ENCODE measurements at places on chromosomes 7 and 10. TPM values are rescaled to one million over a fixed set of nuclear protein-coding genes. Genes with fewer than 3 reads are reported as not detected.

DNA sequence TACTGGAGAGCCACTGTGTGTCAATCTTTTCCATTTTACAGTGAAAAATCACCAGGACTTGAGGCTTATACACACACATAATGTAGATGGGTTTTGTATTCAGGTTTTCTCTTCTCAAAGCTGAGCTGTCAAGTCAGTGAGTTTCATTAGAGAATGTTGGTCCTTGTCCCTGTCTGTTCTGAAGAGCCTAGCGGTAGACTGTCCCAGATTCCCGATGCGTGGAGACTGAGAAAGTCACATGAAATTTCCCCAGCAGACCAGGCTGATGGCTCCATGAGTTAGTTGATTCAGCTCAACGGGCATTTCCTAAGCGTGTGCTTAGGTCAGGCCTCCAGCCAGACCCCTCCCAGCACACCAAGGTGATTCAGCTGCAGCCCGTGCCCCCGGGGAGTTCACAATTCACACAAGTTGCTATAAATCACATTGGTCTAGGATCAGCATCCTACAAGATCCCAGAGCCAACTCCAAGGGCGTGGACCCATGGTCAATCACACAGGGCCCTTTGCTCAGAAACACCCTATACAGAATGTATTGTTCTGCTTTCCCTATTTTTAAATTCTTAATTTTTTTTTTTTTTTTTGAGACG lies 17.2 kb downstream of the CHST15 start:
- no peaks in the 10 kb centered on the region for H3K4me1 ChIP-seq
- H3K36me3 ChIP-seq = no peaks in the 10 kb centered on the region
- H3K27me3 ChIP-seq = no peaks in the 10 kb centered on the region
- no peak overlapping the region for H3K27ac ChIP-seq
- H3K4me3 ChIP-seq = no peak overlapping the region

GRCh38 chr7:45187946-45188411 lies 30.4 kb downstream of the RAMP3 start:
- no peaks in the 10 kb centered on the region for H3K4me1 ChIP-seq
- DNase-seq = no peak
- no peak overlapping the region for H3K4me3 ChIP-seq
- no peaks in the 10 kb centered on the region for H3K36me3 ChIP-seq
- H3K27ac ChIP-seq = no peak overlapping the region

DNA sequence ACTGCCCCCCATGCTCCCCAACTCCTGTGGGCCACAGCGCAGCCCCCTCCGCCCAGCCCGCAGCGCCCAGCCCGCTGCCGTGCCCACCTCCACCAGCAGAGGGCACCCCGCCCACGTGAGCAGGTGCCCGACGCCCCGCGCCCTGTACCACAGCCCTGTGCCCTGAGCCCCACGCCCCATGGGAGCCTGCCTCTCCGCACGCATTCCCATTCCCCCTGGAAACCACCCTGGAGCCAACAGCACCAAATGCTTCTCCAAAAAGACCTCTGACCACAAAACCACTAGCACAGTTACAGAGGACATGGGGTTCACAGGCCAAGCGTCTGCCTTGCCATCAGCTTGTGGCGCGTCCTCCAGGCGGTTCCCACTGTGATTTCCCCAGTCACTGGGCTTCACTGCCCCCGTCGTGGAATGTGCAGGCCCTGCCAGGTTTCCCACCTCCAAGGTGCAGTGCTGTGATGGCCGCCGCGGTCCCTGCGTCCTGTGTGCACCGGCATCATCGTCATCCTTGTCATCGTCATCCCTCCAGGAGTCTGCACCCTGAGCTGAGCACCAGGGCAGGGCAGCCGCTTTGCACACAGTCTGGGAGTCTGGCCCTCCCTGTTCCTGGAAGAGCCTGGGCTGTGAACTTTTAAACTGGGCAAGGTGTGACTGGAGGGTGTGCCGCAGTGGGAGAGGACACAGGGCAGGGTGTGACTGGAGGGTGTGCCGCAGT lies 61.7 kb downstream of the PWWP2B start:
- no peak overlapping the region for H3K27ac ChIP-seq
- H3K36me3 ChIP-seq = no peaks in the 10 kb centered on the region
- no peak for DNase-seq
- peaks cover 9% of the 10 kb centered on the region for H3K27me3 ChIP-seq

METTL2B gene
- 34.2 TPM for total RNA-seq

- no peak overlapping the region for H3K4me3 ChIP-seq
- H3K27ac ChIP-seq = no peak overlapping the region
- no peaks in the 10 kb centered on the region for H3K4me1 ChIP-seq
Observed at GRCh38 chr7:12941512-12941911, 254.1 kb downstream of the ARL4A start.

ZNF783 gene
- total RNA-seq = 2.8 TPM

GNGT1 gene
- not detected for total RNA-seq

GRCh38 chr7:38463277-38464225 lies 167.6 kb downstream of the AMPH start:
- H3K27ac ChIP-seq = no peak overlapping the region
- H3K4me3 ChIP-seq = no peak overlapping the region
- H3K27me3 ChIP-seq = no peaks in the 10 kb centered on the region
- peak; percentile 77 for DNase-seq

EZH2 gene
- total RNA-seq = 13.1 TPM

- no peaks in the 10 kb centered on the region for H3K36me3 ChIP-seq
- H3K4me3 ChIP-seq = no peak overlapping the region
- H3K27me3 ChIP-seq = no peaks in the 10 kb centered on the region
Observed at GRCh38 chr7:29247224-29247962, 52.8 kb downstream of the CHN2 start.

DNA sequence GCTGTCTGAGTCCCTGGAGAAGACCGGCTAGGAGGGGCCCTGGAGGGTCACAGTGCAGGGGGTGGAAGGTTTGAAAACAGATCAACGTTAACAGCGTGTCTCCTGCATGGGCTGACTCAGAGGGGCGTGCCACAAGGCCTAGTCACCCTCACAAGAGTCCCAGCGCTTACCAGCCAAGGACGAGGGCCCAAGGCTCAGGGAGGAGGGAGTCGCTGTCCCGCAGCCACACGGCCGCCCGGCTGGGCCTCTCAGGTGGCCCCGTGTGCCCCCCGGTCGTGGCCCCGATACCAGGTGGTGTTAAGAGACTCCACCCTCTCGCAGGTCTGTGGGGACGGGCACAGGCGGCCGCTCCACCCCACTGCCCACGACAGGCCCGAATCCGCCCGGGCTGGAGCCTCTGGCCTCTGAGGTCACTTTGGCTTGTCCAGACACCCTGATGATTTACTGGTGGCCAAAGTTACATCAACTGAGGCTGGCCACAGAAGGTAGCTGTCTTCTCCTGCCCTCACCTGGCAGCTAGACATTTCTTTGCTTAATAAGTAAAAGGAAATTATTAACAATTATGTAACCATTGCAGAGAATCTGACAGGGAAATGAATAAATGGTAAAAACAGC lies 34.0 kb downstream of the FAM20C start:
- DNase-seq = peak; percentile 72
- peaks cover 52% of the 10 kb centered on the region for H3K4me1 ChIP-seq
- H3K4me3 ChIP-seq = no peak overlapping the region

DNA sequence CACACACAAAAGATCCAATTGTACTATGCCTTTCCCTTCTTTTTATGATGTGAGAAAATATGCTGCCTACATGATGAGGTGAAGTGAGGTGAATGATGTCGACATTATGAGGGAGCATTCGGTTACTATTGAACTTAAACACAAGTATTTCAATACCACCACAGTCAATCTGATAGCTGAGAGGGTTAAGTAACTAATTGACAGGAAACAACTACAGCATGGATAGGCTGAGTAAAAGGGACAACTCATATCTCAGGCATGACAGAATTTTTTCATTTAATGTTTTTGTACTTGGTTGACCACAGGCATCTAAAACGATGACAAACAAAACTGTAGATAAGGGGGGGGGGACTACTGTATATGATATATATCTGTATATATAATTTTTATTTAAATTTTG lies 488.9 kb downstream of the SH2D4B start:
- H3K27me3 ChIP-seq = no peaks in the 10 kb centered on the region
- DNase-seq = no peak
- no peak overlapping the region for H3K27ac ChIP-seq
- H3K4me1 ChIP-seq = no peaks in the 10 kb centered on the region

DNA sequence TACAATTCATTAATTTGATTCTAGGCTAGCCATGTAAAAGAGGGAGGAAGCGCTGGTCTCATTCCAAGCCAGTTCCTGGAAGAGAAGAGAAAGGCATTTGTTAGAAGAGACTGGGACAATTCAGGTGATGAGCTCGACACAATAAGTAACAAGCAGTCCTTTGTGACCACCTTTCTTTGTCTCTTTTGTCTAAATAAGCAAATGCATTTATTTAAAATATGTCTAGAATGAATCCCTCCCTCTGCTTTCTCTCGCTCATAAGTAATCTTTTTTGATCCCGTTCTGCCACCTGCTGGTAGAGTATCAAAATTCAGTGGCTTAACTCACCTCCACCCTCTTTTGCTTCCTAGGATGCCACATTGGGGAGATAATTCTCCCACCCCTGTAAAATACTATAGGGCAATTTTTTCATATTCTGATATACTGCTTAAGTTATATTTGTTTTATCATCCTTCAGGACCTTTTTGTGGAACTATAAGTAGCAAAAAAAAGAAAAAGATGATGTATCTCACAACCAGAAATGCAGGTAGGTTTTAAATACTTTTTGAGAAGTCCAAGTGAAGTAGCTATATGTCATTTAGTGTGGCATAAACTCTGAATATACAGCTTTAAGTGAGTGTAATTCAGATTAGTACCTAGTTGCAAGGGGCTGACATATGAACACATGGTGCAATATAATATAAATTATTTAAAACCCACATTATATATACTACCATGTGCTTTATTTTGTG lies 91.5 kb downstream of the GSDME start:
- no peak overlapping the region for H3K4me3 ChIP-seq
- DNase-seq = peak; percentile 58
- peaks cover 3% of the 10 kb centered on the region for H3K4me1 ChIP-seq
- peaks cover 1% of the 10 kb centered on the region for H3K36me3 ChIP-seq

WDR86 gene
- not detected for total RNA-seq

GRCh38 chr7:151240536-151240935 lies 8.0 kb downstream of the SMARCD3 start:
- no peak overlapping the region for H3K27ac ChIP-seq
- no peaks in the 10 kb centered on the region for H3K27me3 ChIP-seq
- H3K36me3 ChIP-seq = peaks cover 71% of the 10 kb centered on the region
- DNase-seq = no peak
- no peak overlapping the region for H3K4me3 ChIP-seq
- H3K4me1 ChIP-seq = peaks cover 6% of the 10 kb centered on the region

TLL2 gene
- under 0.01 TPM for total RNA-seq

DNA sequence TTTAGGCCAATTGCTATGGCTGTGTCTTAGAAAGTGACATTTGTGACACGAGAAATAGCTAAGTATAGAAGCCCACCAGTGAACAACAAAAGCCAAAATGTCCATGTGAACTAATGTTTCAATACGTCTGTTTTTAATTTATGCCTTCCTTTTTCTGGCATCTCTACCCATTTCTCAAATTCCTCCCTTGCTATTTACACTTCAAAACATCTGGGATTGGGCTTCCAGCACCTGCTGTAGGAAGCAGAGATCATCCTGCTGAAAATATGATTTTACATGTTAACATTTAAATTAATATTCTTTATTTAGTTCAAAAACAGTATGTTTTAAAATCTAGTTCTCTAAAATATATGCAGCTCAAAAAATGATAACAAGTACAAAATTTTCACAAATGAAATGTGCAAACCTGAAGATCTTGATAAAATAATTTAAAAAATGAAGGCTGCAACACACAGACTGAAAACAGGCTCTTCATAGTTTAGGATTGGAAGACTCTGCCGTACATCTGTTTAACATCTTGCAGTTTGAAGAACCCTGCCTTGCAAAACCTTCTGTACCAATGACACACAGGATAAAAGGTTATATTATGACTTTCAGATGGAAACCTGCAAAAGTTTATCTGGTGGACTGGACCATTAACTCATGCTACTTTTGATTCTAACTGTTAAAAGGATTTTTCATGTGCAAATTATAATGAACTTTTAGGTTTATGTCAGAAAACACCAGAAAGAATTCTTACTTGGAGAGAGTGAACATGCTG lies 408.4 kb downstream of the SUGCT start:
- peak; percentile 17 for DNase-seq
- H3K4me1 ChIP-seq = peaks cover 7% of the 10 kb centered on the region
- H3K27me3 ChIP-seq = no peaks in the 10 kb centered on the region
- H3K27ac ChIP-seq = no peak overlapping the region
- H3K36me3 ChIP-seq = no peaks in the 10 kb centered on the region

RPS24 gene
- total RNA-seq = 1,664 TPM

- H3K4me3 ChIP-seq = no peak overlapping the region
- DNase-seq = no peak
- H3K36me3 ChIP-seq = no peaks in the 10 kb centered on the region
- no peaks in the 10 kb centered on the region for H3K27me3 ChIP-seq
- H3K27ac ChIP-seq = no peak overlapping the region
- no peaks in the 10 kb centered on the region for H3K4me1 ChIP-seq
Observed at GRCh38 chr7:15280078-15280733, 281.6 kb downstream of the AGMO start.

DNA sequence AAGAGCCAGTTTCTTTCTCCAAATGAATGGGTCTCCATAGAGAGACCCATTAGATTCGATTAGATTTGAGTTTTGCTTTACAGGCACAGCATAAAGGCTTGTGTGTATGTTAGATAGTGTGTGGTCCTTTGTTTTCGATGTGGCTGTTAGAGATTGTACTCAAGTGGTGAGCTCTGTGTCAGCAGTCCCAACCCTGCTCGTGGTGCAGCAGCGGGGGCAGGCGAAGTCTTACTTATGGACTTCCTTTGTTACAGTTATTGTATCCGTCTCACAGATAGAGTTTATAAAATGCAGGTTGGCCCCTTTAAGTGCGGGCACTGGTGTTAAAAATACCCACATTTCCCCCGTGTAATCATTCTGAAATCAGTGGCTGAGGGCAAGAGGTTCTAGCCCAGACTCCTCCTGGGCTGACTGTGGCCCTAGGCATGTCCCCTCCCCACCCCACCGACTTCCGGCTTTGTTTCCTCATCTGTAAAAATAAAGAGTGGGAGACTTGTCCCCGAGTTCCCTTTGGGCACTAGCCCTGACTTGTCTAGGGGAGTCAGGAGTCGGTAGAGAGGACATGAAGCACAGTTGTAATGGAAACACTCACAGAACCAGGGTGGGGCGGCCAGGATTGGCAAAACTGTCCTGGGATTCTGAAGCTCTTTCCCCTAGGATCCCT lies 28.6 kb downstream of the MTURN start:
- H3K4me3 ChIP-seq = no peak overlapping the region
- peaks cover 2% of the 10 kb centered on the region for H3K4me1 ChIP-seq
- H3K36me3 ChIP-seq = no peaks in the 10 kb centered on the region
- DNase-seq = no peak
- H3K27ac ChIP-seq = no peak overlapping the region
- H3K27me3 ChIP-seq = no peaks in the 10 kb centered on the region

GRCh38 chr10:43299579-43299978 lies 32.7 kb upstream of the RASGEF1A start:
- DNase-seq = no peak
- no peaks in the 10 kb centered on the region for H3K4me1 ChIP-seq
- H3K27ac ChIP-seq = no peak overlapping the region
- H3K4me3 ChIP-seq = no peak overlapping the region
- H3K27me3 ChIP-seq = peaks cover 26% of the 10 kb centered on the region

RBP4 gene
- not detected for total RNA-seq

DNA sequence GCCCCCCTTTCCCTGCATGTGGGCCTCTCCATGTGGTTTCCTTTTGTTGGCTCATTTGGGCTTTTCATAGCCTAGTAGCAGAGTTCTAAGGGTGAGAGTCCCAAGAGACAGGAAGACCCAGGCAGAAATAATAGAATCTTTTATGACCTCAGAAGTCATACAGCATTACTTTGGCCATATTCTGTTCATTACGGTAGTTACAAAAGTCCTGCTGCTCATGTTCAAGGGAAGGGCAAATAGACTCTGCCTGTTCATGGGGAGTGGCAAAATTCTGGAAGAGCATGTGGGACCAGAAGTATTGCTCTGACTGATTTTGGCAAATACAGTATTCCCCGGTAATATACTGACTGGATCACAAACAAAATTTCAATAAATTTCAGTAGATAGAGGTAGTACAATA lies 910.3 kb downstream of the LRMDA start:
- no peaks in the 10 kb centered on the region for H3K27me3 ChIP-seq
- no peak overlapping the region for H3K27ac ChIP-seq
- no peaks in the 10 kb centered on the region for H3K36me3 ChIP-seq

All from IMR-90 (cell line).